Astrocyte of the spinal cord (primary cell): ENCODE measurements at places on chromosomes 13 and 19.

GRCh38 chr13:41461527-41462139 lies 4.3 kb downstream of the RGCC start:
- no peak for DNase-seq

DNA sequence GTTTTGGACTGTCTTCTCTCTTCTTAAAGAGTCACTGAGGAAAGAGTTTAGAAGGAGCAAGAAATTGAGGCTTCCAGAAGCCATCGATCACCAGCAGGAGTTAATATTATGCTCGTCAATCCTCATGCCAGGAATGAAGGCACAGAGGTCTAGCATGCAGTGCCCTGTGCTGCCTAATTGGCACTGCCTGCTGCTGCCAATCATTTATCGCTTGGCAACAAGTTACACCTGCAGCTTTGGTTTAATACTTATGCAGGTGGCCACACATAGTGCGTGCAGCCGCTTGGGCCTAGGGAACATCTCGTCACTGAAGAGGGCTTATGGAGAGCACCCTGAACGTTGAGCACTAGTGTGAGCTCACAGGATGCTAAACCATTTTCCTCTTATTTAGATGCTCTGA lies 2.7 kb upstream of the SOX1 start:
- DNase-seq, result no peak

GRCh38 chr13:42686165-42686564 lies 95.2 kb upstream of the FAM216B start:
- no peak for DNase-seq

DNA sequence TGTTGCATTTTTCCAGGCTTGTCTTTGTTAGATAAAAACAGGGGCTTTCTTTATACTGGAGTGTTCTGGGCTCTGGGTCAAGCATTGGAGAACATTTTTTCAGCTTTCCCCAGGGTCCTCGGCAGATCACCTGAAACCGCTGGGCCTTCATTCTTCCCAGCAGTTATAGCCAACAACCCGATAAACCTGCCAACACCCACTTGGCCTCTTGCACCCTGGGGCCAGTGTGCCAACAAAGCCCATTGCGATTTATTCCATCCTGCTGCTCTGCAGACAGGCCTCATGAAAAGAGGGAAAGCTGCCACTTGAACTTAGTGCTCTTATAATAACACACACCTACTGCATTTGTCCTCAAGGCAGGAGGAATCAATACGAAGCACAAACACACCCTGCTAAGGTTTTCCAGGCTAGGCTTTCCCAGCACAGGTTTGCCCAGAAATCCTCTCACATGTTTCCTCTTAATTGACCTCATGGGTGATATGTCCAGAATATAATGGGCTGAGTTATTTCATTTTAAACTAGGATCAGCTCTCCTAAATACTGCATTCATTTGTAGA lies 669.3 kb downstream of the LIG4 start:
- DNase-seq, result no peak

- DNase-seq, result no peak
Observed at GRCh38 chr13:33210090-33210489, 75.5 kb downstream of the STARD13 start.

DNA sequence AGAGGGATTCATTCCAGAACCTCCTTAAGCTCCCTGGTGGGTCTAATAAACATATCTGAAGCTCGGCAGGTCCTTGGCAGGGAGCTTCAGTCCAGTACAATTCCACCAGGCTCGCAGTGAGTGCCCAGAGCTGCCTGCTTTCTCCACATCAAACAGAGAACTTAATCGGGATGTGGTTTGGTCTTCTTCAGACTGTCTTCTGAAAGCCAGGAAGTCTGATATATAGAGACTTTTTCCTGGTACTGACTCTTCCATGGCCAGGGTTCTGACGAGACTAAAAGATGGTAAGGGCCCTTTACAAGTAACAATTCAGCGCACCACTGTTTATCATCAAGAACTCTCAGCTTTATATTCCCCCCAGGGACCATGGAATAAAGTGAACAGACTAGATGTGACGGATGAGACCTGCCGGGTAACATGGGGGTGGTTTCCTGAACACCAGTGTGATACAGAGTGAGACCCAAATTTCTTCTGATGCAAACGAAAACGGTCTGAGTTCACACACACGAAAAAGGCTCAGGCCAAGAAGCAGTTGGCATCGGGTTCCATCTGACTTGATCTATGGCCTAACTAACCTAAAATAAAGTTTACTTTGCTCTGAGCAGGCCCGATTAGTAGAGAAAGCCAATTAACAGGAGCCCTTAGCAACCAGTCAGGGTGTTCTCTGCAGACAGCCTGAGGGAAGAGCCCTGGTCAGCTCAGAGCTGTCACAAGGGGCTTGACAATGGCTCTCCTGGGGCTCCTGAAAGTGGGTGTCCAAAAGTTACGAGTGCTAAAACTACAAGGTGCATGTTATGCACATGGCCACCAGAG lies 29.0 kb downstream of the RANBP3 start:
- peak; percentile 45 for DNase-seq

DNA sequence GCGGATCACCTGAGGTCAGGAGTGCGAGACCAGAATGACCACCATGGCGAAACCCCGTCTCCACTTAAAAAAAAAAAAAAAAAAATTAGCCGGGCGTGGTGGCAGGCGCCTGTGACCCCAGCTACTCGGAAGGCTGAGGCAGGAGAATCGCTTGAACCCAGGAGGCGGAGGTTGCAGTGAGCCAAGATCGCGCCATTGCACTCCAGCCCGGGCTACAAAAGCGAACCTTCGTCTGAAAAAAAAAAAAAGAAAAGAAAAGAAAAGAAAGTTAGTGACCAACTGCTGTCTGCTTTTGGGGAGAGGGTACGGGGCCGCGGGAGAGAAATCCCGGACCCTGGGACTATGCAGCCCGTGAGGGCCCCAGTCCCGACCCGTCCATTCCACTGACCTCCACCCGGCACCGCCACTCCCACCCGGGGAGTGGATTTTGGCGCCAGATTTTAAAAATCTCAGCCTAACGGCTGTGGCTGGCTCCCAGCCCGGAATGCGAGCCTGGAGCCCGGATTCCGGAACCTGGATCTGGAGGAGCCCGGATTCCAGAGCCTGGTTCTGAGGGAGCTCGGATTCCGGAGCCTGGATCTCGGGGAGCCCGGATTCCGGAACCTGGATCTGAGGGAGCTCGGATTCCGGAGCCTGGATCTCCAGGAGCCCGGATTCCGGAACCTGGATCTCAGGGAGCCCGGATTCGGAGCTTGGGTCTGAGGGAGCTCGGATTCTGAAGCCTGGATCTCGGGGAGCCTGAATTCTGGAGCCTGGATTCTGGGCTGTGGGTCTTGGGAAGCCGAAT lies 6.1 kb upstream of the LMNB2 start:
- DNase-seq, result peak; percentile 97

- DNase-seq, result no peak
Observed at GRCh38 chr19:18742324-18742723, 48.8 kb downstream of the COMP start.
